ENCODE measurements at places on chromosomes 2 and 18.

GRCh38 chr2:6959751-6960150 lies 42.5 kb downstream of the RNF144A start:
- no peak for DNase-seq

GRCh38 chr2:175464311-175464670 lies 282.8 kb upstream of the ATP5MC3 start:
- DNase-seq, result no peak

DNA sequence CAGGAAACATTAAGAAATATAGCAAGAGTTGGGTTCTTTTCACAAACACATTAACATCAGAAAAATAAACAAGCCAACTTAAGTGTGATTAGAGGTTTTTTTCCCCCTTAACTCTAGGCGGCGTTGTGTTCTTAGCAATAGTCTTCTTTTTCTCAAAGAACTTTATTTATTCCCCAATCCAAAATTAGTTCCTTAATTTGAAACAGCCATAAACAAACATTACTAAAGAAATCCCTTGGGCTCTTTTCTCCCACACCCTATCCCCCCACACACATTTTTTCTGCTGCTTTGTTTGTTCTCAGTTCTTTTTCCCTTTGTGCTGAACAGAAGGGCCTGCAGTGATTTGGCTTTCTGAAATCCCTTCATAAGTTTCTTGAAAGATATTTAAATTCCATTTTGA lies 13.2 kb upstream of the MYO1B start:
- no peak for DNase-seq

- DNase-seq, result no peak
These were observed 260.8 kb upstream of the FAM98A start for GRCh38 chr2:33859811-33860461.

- DNase-seq, result no peak
These were observed 392.5 kb upstream of the NRXN1 start for GRCh38 chr2:51424418-51424817.

Data from NCI-H510A treated with DMSO at 0.1 percent for 48 hours (cell line).